ENCODE measurements at places on chromosomes 13 and 19.

- no peak for DNase-seq
Observed at GRCh38 chr13:50892210-50892944, 17.2 kb upstream of the RNASEH2B start.

- no peak for DNase-seq
Observed at GRCh38 chr19:21970466-21970865, 40.3 kb downstream of the ZNF208 start.

- no peak for DNase-seq
Observed at GRCh38 chr19:41411968-41412265, 14.3 kb downstream of the BCKDHA start.

DNA sequence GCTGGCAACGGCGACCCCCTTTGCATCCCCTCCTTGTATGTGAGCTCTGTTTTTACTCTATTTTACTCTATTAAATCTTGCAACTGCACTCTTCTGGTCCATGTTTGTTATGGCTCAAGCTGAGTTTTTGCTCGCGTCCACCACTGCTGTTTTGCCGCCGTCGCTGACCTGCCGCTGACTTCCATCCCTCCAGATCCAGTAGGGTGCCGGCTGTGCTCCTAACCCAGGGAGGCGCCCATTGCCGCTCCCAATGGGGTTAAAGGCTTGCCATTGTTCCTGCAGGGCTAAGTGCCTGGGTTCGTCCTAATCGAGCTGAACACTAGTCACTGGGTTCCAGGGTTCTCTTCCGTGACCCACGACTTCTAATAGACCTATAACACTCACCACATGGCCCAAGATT is 2704.4 kb downstream of the PCDH9 start:
- DNase-seq: no peak

- no peak for DNase-seq
Observed at GRCh38 chr19:3950871-3951861, 18.3 kb downstream of the NMRK2 start.

GRCh38 chr13:110531671-110532083 is 29.8 kb downstream of the RAB20 start:
- no peak for DNase-seq

GRCh38 chr13:98890186-98890585 is 87.7 kb downstream of the DOCK9 start:
- no peak for DNase-seq

- DNase-seq: no peak
Observed at GRCh38 chr13:24135674-24136300, 24.7 kb upstream of the SPATA13 start.

GRCh38 chr13:99439048-99439447 is 62.2 kb upstream of the TM9SF2 start:
- no peak for DNase-seq

DNA sequence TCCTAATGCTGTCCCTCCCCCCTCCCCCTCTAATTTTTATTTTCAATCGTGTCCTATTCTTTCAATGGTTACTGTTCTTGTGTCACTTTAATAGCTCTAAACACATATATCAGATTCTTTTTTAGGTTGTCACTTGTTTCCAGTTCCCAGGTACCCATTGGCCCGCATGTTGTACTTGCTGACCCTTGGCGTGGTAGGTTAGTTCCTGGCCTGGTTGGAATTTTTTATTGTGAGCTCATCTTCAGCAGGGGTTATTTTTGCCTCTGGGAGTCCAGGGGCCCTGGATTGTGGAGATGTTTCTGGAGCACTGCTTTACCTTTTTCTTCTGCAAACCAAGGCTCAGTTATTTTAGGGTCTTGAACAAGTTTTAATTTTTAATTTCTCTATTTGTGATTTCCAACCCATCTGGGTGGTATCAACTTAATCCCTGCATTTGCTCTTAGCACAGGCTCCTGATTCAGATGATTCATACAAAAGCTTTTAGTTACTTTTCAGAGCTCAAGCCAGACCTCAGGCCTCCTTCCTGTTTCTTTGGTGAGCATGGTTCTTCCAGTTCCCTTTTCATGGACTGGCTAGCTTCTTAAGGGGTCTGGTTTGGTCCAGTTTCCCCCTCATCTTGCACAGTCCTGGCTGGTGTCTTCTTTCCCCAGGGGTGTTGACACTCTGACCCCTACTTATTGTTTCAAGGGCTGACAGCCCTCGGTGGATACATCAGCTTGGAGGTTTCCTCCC is 220.5 kb downstream of the TM9SF2 start:
- no peak for DNase-seq

DNA sequence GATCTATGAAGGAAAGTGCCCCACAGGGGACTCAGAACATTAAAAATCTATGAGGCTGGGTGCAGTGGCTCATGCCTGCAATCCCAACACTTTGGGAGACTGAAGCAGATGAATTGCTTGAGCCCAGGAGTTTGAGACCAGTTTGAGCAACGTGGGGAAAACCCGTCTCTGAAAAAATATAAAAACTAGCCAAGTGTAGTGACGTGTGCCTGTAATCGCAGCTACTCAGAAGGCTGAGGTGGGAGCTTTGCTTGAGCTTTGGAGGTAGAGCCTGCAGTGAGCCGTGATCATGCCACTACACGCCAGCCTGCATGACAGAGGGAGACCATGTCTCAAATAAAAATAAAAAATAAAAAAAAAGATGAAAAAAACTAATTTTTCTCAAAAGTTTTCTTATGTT is 1070.6 kb downstream of the PCDH9 start:
- no peak for DNase-seq

GRCh38 chr13:32024750-32025149 is 6.8 kb upstream of the FRY start:
- DNase-seq: no peak

All from GM18507 (cell line).